ENCODE measurements at places on chromosomes 5 and 9. TPM values are rescaled to one million over a fixed set of nuclear protein-coding genes. Genes with fewer than 3 reads are reported as not detected.

The PPP2CA gene
- 244 TPM for total RNA-seq

The SLC2A6 gene
- 18.7 TPM for total RNA-seq

The AJM1 gene
- total RNA-seq: 1.8 TPM

The GRM6 gene
- total RNA-seq: not detected

DNA sequence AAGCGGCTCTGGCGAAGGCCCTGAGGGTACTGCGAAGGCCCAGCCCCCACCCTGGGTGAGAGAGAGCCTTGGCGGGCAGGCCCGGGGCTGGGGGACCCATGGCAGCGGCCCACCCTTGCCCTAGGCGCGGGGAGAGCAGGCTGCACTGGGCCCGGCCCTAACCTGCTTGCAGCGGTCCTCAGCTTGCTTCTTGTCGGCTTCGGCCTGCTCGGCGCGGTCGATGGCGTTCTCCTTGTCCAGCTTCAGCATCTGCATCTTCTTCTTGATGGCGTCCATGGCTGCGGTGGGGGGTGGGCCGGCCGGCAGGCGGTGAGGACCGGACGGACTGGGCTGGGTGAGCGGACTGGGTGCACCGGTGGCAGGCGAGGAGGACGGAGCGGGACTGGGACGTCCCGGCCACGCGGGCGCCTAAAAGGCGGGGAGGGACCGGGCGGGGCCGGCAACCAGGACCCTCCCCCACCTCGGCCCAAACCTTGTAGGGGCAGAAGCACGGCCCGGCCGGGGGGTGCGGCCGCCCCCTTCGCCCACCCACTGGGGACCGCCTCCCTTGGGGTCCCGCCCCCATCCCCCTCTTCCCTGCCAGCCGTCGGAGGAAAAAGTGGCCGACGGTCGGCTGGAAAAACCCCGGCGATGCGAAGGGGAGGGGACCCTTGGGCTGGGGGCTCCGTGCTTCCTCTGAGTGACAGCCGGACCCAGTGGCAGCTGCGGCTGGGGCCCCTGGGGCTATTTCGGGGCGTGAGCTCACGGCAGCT lies at the start of gene TPM2:
TPM2 (minus strand) TSS at position 384 of the 752 bp plus-strand sequence; CDS start at position 276, 108 bp downstream.
- DNase-seq: peak; percentile 87

DNA sequence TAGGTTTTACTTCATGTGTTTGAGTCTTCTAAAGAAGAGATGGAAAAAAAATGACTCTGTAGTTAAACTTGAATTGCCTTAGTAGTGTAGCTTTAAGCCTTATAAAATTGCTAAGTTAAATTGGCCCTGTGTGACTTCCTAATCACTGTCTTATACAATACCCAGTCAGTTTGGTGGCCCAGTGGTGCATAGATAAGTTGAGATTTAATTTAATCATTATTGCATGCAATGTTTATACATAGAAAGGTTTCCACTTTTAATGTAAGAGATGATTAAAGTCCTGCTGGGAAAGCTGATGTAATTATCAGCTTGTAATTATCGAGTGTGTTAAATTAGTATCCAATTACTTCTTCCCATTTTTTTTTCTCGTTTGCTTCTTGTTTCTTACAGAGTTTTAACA lies 187.1 kb downstream of the TRIO start:
- DNase-seq: no peak

DNA sequence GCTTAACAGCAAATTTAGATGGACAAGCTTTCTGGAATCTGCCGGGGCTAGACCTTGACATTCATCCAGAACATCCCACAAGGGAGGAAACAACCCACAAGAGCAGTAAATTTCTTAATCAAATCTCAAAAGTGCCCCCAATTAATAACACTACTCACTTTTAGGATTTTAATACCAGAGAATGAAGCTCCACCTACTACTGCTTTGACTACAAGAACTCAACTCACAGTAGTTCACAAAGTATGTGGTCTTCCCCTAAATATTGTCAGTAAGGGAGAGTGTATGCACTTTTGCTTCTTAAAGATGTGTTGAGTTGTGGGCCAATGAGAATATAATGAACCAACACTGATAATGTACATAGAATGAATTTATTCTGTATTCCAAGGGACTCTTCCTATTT lies 94.7 kb downstream of the EBF1 start:
- no peak for DNase-seq

DNA sequence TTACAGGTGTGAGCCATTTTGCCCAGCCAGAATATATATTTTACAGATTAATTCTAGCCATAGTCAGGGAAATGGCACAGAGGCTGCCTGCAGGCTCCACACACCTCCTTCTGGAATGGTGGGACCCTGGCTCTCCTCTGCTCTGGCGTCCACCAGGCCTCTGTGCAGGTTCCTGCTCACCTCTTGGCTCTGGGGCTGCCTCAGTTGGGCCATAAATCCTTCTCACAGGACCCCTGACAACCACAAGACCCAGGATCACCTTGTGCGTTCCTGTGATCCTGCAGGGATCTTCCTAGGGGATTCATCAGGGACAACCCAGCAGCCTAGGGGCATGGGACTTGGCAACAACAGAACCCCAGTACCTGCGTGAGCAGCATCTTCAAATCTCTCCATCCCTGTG lies 93.0 kb upstream of the FSTL4 start:
- DNase-seq: no peak

- DNase-seq: no peak
These were observed 159.1 kb upstream of the RGMB start for GRCh38 chr5:98614341-98614740.

GRCh38 chr9:87585123-87585855 lies 87.6 kb downstream of the DAPK1 start:
- DNase-seq: no peak

- no peak for DNase-seq
These were observed 5.8 kb downstream of the RGS14 start for GRCh38 chr5:177363565-177363964.

GRCh38 chr9:104784098-104784497 lies 20.2 kb downstream of the NIPSNAP3B start:
- no peak for DNase-seq

- DNase-seq: no peak
These were observed 116.1 kb upstream of the RASA1 start for GRCh38 chr5:87151547-87151946.

GRCh38 chr9:133375116-133375723 lies 640 bp downstream of the SURF4 start:
- no peak for DNase-seq

- peak; percentile 94 for DNase-seq
These were observed at the start of gene OCLN for GRCh38 chr5:69492391-69492922. Gene OCLN (plus strand): TSS chr5:69492790. CDS start chr5:69504245, 11,455 bp downstream.

DNA sequence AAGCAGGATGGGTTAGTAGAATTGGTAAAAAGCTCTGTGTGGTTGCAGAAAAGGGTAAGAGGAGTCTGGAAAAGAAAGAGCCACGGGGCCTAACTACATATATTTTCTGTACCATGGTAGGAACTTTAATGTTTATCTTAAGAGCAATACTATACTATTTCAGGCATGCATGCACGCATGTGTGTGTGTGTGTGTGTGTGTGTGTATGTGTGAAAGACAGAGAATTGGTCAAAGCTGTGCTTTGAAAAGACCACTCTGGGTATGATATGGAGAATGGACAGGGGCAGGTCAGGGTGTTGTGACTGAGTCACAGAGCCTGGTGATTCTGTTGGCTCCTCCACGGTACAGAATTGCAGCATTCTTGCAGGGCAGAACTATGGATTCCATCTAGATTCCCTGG lies 339.3 kb downstream of the SLIT3 start:
- no peak for DNase-seq

DNA sequence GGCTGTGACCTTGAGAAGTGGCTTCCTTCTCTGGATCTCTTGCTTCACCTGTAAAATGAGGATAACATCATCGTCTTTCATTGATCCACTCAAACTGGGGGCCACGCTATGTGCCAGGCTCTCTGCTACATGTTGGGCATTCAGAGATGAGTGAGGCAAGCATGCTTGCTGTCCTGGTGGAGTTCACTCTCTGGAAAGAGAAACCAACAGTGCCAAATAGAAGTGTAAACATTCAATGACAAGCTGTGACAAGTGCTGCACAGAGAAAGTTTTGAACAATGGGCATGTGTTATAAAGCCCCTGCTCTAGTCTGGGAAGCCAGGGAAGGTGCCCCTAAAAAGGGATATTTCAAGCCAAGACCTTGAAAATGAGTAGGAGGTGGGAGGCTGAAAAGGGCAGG lies 50.9 kb upstream of the AFAP1L1 start:
- DNase-seq: no peak

DNA sequence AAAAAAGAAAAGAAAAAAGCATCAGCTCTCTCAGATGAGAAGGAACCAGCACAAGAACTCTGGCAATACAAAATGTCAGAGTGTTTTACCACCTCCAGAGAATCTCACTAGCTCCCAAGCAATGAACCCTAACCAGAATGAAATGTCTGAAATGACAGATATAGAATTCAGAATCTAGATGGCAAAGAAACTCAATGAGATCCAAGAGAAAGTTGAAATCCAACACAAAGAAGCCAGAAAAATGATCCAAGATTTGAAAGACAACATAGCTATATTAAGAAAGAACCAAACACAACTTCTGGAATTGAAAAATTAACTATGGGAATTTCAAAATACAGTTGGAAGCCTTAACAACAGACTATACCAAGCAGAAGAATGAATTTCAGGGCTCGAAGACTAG lies 396.3 kb downstream of the PDE4D start:
- no peak for DNase-seq

DNA sequence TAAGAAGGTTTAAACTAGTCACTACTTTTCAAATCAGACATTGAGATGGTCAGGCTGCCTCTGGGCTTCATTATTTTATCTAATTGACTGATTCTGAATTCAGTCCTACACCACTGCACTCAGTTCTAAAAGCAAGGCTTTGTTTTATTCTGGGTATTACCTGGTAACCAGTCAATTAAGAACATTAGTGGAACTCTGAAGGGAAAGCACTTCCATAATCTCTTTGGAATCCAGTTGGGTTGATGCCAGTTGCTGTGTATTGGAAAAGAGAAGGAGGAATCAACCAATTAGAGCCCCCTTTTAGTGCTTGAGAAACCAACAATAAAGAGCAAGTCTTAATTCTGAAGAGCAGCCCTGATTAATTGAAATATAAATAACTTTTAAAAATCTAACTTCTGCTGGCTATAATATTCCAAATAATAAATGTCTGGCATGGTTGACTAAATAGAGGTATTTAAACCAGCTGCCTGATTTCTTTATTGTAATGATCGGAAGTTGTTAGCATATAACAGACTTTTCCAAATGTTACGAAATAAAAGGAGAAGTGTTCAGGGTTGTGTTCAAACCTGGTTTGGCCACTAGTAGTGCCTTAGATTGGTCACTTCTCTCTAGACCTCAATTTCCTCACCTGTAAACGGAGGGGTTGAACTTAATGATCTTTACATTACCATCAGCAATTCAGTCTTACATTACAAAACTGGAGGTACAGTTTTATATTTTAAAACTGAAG lies 32.0 kb downstream of the CPEB4 start:
- DNase-seq: no peak

DNA sequence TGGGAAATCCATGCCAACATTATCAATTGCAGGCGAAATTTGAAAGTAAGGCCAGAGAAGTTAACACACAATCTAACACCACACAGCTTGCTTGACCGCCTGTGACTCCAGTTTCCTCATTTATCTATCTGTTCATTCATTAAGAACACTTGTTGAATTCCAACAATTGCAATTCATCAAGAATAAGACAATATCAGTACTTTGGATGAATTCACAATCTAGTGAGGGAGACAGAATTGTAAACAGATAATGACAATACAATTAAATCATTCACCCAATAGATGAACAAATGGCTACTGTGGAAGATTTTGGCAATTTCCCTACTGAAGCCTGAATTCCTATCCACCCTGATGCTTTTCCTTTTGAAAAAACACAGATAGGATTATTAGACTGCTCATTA lies 181.6 kb downstream of the TRIM36 start:
- DNase-seq: no peak
